ENCODE measurements at places on chromosomes 5 and 9.

- no peak for DNase-seq
Measured at GRCh38 chr5:57774439-57774838, 291.8 kb upstream of the ACTBL2 start.

- no peak for DNase-seq
Measured at GRCh38 chr9:9016597-9016996, 1217.0 kb upstream of the DMAC1 start.

DNA sequence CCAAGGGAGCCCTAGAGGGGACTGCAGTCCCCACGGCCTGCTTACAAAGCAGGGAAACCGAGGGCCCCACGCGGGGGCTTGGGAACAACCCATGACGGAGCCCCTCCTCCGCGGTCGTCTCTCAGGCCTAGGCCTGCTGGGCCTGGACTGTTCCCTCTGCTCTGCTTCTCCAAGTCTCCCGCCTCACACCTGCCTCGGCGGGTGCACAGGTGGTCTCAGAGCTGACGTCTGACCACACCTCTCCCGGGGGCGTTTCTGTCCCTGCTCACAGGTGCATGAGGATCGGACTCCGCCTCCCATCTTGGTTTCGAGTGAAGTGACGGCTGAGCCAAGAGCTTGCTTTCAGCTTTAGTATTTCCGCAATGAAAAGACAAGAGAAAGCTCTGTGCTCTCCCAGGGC lies 72.1 kb downstream of the MRPL36 start:
- DNase-seq = no peak

DNA sequence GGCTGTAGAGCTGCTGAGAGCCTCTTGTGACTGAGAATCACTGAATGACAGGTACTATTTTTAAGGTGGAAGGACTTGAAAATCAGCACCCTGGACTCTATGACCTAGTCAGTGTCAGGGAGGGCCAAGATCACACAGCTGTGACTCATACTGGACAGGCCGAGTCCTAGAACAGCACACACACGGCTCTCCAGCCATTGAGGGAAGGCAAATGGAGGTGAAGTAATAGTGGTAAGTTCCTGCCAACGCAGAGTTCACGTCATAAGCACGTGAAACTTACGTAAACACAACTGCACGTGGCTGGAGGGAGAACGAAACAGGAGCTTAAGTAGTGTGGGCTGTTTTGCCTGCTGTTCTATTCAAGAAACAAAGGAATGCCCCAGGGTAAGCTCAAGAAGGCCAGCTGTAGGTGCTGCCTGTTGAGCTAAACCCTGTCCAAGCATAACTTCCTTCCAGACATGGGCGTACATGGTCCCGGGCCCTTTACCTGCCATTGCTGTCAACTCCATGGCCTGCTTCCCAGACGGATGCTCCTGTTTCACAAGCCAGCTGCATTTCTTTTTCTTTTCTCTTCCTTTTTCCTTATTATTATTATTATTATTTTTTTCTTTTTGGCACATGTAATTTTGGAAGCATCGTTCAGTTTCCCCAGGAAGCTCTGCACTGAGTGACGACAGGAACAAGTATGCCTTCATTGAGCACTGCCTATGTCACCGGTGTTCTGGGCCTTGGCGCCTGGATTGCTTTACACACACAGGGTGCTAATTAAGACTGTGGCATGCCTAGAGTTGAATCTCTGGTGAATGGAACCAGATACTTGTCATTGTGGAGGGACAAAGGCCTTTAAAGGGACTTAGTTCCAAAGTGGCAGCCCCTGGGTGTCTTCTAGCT lies 10.2 kb upstream of the LCP2 start:
- no peak for DNase-seq

DNA sequence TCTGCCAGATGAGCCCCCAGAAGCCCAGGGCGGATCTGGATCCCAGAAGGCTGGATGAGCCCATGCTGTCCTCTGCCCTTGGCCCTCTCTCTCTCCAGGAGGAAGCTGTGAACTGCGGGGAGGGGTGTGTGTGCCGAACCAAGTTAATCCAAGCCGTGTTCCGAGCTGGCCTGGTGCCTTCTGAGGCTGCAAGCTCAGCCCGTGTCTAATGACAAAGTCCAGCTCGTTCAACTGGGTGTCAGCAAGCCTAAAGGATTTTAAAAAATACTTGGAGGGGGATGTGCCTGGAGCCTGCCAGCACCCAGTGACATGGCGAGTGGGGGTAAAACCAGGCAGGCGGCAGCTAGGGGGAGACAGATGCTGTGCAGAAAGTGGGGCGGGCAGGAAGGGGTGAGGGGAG lies 8.0 kb downstream of the STC2 start:
- DNase-seq = no peak

DNA sequence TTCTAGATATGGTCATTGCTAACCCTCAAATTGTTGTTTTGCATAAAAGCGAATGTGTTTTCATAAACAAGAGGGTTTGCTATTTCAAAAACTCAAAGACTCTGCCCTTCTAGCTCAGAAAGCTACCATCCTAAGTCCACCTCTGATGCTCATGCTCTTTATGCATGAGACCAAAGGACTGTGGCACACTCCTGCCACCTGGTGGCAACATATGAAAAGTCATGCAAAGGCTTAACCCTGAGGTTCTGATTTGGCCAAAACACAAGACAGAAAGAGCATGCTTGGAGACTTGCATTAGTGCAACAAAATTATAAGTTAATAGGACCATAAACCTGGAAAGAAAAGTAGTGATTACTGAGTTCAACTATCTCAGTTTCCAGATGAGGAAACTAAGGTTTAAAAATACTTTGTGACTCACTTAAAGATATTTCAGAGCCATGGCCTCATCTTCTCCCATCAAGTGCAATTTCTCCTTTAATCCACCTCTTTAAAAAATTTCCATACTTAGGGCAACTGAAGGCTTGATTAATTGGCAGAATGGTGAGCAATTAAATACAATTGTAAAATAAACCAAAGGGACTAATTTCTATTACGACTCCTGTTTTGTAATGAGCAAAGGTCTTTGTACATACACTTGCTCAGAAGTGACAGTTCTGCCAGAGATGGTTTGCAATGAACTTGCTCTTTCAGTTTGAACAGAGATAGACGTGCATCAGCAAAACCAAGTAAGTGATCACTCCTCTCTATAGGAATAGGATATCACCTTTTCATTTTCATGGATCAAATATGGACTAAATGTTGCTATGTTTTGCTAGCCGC lies 110.7 kb upstream of the RAD23B start:
- DNase-seq = peak; percentile 37

DNA sequence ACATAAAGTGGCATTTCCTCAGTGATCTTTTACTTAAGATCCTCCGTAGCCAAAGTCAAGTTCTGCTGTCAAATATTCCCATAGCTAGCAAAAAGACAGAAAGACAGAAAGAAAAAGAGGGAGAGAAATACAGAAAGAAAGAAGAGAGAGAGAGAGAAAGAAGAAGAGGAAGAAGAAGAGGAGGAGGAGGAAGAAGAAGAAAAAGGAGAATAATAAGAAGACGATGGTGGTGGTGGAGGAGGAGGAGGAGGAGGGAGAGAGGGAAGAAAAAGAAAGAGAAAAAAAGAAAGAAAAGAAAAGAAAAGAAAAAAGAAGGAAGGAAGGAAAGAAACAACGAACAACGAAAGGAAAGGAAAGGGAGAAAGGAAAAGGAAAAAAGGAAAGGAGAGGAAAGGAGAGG lies 54.1 kb downstream of the FAT2 start:
- no peak for DNase-seq

DNA sequence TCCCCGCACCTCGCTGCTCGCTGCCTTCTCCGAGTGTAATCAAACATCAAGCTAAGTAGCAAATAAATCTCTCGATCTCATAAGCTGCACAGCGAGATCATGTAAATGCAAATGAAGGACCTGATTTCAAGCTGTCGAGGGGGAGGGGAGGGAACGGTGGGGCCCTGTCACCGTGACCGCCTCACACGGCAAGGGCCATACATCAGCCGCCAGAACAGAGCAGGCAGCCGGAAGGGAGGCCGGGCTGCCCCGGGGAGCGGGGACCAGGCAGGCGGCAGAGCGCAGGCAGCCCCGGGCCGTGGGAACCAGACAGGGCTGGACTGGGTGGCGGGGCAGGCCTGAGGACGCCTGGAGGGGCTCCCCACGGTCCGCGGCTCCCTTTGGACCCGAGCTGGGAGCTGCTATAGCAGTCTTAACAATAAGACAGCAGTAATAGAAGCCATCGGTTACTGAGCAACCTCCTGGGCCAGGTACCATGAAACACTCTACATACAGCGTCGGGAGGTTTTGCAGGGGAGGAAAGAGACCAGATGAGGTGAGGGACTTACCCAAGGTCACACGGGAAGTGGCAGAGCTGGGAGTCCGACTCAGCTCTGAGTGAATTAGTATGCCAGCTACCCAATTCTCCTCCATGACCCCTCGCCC lies 76.8 kb downstream of the CFAP77 start:
- no peak for DNase-seq

GRCh38 chr5:147483961-147484707 lies 25.7 kb downstream of the DPYSL3 start:
- DNase-seq = no peak

DNA sequence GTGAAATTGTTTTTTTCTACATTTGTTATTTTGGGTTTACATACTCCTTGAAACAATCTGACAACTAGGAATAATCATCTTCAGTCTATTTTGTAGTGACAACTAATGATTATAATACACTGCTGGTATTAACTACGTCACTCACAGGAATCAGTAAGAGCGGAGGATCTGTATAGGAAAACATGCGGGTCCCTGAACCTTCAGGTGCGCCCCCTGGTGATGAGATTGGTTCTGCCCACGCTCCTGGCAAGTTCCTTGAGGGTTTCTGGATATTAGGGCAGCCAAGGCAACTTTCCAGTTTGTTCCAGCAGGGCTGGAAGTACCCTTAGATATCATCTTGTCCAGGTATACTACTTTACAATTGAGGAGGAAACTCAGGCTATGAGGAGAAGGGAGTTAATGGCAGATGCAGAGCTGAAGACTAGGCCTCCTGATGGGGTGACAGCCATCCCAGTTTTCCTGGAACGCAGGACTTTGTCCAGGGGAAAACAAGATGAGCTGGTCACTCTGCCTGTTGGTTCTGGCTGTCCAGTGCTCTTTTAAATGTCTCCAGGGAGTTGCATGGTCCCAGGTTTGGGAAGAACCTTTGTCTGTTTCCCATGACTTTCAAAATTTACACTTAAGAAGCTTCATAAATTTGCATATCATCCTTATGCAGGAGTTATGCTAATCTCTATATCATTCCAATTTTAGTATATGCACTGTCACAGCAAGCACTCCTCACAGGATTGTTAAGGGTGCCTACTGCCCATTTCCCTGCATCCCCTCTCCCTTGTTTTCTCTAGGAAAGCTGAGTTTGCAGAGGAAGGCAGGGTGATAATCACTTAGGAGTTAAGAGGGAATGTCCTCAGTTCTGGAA lies 14.9 kb upstream of the WNT8A start:
- DNase-seq = peak; percentile 20

- no peak for DNase-seq
Measured at GRCh38 chr5:77568082-77568481, 70.4 kb downstream of the OTP start.

- no peak for DNase-seq
Measured at GRCh38 chr9:136753371-136754058, 4.5 kb downstream of the LCN8 start.

- DNase-seq = no peak
Measured at GRCh38 chr5:79898611-79899010, 92.5 kb downstream of the MTX3 start.

GRCh38 chr5:176426876-176427275 lies 10.5 kb upstream of the CLTB start:
- no peak for DNase-seq

GRCh38 chr9:121267689-121268597 lies at the start of gene GSN:
Gene GSN, plus strand, starts transcription at chr9:121268162. Its CDS starts 33,810 bp downstream, at chr9:121301972.
- DNase-seq = peak; percentile 94

DNA sequence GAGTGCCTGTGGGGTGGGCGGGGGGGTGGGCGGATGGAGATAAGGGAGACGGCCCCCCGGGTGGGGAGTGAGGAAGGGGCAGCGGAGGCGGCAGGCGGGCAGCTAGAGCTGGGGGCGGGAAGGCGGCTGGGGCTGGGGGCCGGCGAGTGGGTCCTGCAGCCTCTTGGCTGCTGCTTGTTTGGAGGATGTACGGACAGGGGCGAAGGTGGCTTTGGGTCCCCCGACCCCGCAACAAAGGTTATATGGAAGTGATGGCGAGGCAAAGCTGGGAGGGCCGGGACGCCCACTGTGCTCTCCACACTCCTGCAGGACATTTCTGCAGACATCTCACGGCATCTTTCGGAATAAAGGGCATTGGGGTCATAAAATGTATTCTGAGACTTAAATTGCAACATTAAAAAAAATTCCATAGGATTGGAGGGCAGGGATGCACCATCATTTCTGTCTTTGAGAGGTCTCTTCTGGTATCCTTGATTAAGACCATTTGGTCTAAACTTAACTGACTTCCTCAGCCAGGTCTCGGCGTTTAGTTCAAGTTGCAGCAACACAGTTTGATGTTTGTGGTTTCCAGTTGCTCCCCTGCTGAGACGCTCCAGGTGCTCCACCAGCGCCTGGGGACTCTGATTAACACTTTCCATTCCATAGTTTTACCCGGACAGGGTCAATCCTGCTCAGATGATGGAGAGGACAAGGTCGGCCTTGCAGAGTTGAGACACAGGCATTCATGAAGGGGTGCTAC lies 101.6 kb upstream of the SSBP2 start:
- DNase-seq = peak; percentile 52

DNA sequence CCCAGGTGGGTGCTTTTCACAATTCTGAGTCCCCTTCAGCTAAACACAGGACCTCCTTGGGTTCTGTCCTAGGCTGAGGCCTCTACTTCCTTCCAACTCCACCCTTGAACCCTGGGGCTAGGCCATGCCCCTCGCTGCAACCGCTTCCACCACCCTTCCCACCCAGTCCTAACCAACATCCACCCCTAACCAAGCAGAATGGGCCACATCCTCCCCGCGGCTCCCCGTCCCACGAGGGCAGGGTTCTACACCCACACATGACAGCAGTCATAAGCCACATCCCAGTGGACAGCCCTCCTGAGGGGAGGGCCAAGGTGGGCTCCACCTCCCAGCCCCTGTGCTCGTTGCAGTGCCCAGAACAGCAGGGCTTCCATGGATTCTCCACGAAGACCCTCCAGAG lies 65.8 kb downstream of the SHB start:
- no peak for DNase-seq

DNA sequence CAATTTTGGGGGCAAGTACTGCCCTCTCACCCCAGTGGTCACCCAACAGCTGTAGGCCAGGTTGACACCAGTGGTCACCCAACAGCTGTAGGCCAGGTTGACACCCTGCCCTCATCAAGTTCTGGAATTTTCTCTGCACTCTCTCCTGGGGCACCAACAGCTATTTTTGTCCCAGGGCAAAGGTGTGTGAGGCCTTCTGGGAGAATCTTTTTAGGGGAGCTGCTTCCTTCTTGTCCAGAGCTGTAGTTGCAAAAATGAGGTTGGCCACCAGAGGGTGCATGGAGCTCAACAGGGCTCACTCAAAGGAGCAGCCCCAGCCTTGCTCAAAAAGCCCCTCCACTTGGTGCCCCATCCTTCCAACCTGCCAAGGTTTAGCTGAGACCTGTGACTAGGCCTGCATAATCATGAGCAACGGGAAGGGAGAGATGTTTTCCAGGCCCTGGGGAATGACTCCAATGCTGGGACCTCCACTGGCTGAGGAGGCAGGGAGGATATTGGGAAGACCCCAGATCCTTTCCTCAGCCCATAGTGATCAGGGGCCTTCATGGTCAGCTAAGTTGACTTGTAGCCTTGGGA lies 10.6 kb upstream of the P4HA2 start:
- peak; percentile 12 for DNase-seq
